Activated CD4-positive, alpha-beta T cell treated with anti-CD3 and anti-CD28 coated beads, Interleukin-2, amount 10 ng/mL, durations not matched to agents 24 days and 14 days (primary cell): ENCODE measurements at places on chromosomes 11 and 22. TPM values are rescaled to one million over a fixed set of nuclear protein-coding genes. Genes with fewer than 3 reads are reported as not detected.

GRCh38 chr22:46058591-46059519 is 81.9 kb upstream of the WNT7B start:
- DNase-seq = no peak

DNA sequence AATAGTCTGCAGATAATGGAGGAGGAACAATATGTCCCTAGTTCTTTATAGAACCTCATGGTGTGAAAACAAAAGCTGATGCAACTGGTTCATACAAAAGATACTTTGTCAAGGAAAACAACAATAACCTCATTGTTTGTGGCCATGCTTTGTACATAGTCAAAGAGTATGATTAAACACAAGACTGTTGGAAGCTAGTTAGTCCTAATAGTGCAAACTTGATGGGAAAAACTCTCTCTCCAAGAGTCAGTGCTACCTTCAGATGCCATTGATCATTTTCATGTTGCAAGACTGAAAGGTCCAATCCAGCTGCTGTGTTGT is 20.1 kb upstream of the PLAAT2 start:
- no peak for DNase-seq

DNA sequence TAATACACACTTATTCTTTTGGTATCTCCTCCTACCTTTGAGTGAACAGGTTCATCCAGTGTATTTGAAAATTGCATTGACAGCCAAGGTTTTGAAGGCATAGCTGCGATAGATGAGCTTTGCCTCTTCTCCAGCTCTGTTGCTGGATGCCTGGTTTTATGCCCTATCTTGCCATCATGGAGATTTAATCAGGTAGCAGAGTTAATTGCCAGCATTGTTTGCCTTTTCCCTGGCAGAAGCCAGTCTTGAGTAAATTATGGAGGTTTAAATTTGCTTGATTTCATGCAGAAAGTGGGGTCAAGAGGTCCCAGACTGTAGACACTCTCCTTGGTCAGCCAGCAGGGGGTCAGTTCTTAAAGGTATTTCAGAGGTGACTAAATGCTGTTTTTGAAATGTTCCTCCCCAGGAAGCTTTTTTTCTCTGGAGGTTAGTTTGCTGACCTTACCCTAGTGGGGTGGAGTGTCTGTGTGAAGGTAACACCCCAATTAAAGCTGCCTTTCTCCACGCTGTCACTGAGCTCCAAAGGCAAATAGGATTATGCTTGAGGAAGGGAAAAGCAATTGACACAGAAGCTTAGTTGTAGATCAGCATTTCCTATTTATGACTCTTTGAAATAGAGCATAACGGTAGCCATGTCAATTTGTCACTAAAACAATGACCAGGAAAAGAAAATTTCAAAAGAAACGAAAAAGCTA is 96.0 kb downstream of the EXT2 start:
- DNase-seq = no peak

The CDC42BPG gene
- total RNA-seq = 0.05 TPM in 2 replicates

The ROBO4 gene
- total RNA-seq = not detected in 2 replicates

DNA sequence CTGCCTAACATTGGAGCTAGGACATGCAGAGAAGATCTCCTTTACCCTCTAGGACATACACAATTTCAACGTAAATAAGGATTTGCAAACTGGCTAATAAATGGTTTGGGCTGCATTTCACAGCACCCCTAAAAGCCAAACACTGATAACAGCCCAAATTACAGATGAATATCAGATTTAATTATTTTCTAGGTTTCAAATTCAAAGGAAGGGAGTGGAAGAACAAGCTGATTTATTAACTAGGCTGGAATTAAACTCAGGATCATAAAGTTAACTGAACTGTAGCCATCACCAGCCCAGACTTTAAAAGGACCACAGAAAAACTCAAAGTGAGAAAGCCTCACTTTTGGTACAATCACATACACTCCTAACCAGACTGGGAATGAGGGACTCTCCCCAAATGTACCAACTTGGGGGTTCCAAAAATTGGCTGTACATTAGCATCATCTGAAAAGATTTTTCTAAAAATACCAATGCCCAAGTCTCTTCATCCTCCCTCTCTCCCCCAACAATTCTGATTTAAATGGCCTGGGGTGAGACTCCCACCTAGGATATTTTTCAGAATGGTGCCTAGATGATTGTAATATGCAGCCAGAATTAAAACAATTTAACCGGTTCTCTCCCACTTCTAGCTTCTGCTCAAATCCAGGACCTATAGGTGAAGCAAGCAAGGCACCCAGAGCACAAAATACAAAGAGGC is 43.5 kb downstream of the SYTL2 start:
- DNase-seq = no peak

DNA sequence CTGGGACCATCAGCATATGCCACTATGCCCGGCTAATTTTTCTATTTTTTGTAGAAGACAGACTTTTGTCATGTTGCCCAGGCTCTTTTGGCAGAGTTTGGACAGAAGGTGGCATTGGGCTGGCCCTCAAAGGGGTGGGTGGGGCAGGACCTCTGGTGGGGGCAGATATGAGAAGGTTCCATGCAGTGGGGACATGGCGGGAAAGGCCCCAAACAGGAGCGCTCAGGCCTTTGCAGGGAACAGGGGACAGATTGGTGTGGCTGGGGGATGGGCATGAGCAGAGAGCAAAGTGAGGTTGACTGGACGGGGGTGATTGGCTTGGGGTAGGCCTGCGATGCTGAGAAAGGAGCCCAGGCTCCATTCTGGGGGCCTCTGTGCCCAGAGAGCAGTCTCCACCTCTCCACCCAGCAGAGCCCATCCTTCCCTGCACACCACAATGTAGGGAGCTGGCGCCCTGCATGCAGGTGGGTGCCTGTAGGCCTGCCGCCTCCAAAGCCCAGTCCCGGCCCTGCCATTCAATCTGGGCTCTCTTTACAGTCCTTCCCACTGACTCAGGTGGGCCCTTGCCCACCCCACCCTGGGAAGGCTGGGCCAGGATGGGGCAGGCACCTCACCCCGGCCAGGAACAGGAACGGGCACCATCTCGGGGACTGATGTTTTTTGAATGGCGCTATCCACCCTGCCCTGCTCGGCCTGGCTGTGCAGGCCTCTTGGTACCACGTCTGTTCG is 98.7 kb downstream of the MORC2 start:
- no peak for DNase-seq

The CARD16 gene
- 7.2 and 9.0 TPM in 2 replicates for total RNA-seq

The OR52H1 gene
- not detected in 2 replicates for total RNA-seq

The MS4A8 gene
- not detected in 2 replicates for total RNA-seq

DNA sequence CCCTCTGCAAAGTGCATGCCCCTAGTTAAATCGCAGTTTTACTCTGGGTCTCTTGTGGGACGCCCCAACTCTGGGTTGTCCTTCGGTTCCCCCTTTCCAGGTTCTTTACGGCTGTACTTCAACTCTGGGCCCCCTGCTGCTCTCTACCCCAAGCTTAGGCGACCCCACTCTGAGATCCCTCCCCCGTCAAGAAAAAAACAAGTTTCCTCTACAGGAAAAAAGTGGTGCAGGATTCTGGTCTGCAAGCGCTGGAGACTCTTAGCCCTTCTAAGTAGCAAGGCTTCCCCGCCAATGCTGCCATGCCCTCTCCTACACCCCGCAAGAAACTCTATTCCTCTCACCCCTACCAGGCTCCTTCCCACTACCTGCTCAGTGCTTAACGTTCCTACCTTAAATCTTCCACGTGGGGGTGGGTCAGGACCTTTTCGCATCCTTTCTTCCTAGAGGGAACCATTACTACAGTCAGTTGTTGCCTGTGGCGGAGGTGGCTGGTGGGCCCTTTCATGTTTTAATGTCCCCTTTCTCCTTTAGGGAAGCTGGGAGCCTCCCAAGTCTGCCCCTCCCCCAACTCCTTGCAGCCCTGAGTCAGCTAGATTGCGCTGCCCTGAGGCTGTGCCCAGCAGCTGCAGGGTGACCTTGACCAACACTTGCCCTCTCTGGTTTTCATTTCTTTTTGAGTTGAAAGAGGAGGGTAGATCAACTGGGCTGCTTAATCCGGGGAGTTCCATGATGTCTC is 1.4 kb downstream of the NEFH start:
- DNase-seq = no peak

DNA sequence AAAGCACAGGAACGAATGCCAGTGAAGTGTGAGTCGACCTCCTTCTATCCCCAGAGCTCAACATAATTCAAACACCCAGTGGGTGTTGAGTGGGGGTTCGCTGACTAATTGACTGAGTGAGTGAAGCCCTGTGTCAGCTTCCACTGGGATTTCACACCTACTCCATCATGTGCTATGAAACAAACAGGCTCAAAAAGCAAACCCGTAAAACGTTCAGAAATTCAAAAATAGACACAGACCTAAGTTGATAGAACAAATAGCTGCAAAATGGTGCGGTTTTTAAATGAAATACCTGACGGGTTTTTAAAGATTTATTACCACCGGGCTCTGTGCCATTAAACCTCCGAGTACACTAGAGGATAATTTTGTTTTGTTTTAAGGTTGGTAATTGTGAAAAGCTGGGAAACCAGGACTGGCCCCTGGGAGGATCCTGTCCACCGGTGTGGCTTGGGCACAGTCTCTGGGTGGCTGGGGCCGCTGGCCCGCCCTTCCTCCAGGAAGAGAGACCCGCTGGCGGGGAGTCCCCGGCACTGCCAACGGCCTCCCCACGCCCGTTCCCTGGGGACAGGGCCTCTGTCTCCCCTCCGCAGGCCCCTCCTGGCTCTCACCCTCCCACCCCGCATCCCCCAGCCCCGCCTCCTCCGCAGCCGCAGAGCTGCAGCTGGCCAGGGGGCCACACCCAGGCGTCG is 13.6 kb downstream of the KCNJ5 start:
- no peak for DNase-seq

DNA sequence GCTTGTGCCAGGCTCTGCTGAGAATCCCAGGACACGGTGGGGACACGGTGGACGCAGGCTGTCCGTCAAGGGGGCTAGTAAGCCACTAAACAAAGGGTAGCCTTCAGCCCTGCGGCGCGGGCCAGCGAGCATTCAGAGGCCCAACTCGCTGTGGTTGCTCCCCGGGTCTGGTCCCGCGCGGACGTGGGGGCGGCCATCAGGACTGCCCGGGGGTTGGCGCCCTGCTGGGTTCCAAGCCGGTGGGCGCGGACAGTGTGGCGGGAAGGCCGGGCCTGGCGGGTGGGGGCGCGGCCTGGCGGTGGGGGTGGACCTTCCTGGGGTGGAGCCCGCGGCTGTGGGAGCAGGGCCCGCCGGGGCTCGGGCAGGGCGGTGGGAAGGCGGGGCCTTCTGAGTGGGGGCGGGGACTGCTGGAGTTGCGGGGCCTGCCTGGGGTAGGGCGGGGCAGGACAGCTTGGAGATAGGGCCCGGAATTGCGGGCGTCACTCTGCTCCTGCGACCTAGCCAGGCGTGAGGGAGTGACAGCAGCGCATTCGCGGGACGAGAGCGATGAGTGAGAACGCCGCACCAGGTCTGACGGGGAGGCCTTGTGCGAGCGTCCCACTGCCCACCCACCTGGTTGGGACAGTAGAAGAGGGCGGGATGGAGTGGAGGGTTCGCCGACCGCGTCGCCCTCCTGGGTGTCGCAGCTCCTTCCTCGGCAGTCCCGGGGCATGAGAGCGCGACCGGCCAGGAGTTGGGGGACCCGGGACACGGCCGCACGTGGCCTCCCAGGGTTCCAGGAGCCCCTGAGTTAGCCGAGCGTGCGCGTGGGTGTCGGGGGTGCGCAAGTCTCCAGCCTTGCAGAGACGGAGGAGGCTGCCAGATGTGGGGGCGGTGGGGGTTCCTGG is at the start of gene SERHL2:
Gene SERHL2, plus strand, starts transcription at position 482 of the 887 bp plus-strand sequence. Its CDS starts 65 bp downstream, at position 547.
- DNase-seq = peak; percentile 97

- DNase-seq = no peak
Observed at GRCh38 chr22:45469281-45470073, 33.2 kb upstream of the FBLN1 start.

The CENATAC gene
- 46.3 and 47.1 TPM in 2 replicates for total RNA-seq

The CDC45 gene
- total RNA-seq = 121 and 123 TPM in 2 replicates
